ENCODE measurements at places on chromosomes 16 and 17.

GRCh38 chr17:12794919-12795532 is 5.7 kb downstream of the ARHGAP44 start:
- no peak for DNase-seq

DNA sequence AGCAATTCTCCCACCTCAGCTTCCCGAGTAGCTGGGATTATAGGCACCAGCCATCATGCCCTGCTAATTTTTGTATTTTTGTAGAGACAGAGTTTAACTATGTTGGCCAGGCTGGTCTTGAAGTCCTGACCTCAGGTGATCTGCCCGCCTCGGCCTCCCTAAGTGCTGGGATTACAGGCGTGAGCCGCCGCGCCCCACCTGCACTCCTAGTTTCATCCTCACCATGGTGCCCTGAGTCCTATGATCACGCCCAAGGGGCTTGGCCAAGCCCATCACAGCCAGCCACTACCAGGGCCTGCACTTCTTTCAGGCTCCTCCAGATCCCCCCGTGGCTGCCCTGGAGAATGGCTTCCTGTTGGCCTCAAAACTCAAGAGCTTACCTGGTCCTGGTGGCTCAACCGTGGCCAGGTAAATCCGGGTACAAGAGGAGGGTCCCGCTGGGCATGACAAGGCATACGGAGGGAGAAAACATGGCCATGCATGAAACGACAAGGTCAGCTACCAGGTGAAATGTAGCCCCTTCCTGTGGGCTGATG is 20.4 kb upstream of the TFAP4 start:
- DNase-seq: no peak

DNA sequence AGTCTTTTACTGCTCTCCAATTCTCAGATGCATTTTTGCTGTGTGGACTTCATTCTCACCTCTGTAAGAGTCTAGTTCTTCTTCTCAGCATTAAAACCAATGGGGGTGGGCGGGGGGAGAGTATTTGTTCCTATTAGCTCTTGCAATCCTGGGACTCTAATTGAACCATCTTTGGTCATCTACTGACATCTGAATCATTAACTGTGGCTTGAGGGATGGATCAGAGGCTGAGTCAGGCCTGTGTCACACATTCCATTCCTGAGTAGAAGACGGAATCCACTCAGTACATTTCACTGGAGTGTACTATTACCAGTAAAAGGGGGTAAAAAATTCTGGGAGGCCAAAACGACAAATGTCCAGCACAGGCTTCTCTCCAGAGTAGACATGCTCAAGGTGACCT is 12.8 kb upstream of the ZNF23 start:
- no peak for DNase-seq

- no peak for DNase-seq
These were observed 71.6 kb upstream of the PSMD7 start for GRCh38 chr16:74224828-74225612.

DNA sequence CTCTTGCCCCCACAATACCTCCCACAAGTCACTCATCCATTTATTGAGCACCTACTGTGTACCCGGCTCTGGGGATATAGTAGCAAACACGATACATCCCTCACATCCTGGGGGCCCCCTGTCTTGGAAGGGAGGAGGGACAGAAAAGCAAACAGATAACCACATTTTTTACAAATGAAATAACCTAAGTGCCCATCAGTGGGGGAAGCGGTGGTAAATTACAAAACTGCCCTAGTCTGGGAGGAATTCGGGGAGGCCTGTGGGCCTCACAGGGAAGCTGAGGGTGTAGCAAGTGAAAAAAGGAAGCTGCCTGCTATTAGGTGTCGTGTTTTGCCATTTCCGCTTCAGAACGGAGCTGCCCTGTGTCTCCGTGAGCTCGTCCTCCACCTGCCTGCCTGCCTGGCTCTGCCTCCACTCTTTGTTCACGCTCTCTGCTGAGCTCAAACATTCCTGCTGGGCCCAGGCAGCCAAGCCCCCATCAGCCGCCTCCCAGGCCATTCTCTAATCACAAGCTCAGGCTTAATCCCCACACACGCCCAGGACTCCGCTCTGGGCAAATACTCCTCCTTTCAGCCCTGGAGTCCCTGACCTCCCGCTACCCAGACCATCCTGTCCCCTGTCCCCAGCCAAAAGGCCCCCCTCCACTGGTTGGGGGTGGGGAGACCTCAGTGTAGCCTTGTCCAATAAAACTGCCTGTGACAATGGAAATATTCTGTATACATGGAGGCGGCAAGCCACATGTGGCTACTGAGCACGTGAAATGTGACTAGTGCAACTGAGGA is 10.2 kb upstream of the SEC14L5 start:
- DNase-seq: no peak

DNA sequence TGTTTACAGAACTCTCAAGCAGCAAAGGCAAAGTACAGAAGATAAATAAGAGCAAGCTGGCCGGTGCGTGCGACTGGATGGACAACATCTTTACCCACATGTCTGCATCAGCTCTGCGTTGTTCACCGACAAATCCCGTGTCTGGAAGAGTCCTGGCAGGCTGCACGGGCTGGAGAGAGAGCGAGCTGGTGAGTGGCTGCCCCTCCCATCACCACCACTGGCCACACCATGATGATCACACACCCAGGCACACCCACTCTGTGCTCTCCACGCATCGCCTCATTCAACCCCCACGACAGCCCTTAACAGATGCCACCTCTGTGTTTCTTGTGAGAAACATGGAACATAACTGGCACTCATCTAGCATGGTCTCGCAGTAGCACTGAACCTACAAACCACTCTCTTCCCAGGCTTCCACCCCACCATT is 59.2 kb downstream of the ANKRD11 start:
- no peak for DNase-seq

GRCh38 chr17:49223517-49224197 is 6.9 kb downstream of the PHOSPHO1 start:
- DNase-seq: peak; percentile 69

GRCh38 chr17:59428916-59429485 is 97.5 kb downstream of the YPEL2 start:
- no peak for DNase-seq

DNA sequence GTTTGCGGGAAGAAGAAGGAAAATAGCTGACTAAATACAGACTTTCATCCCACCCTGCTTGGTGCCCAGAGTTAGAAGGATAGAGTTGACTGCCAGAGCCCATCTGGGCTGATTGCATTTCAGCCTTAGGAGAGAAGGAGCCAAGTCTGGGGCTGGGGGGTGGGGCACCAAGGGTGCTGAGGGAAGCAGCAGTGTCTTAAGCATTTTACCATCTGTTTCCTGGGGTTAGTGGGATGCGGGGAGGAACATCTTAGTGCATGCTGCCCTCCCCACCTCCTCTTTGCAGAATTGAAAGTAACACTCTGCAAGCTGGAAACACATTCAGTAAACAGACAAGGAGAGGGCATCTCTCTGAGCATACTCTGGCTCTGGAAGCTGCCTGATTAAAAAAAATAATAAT is 1.5 kb upstream of the ARL5C start:
- peak; percentile 20 for DNase-seq

GRCh38 chr17:63675607-63676546 is 24.0 kb downstream of the LIMD2 start:
- DNase-seq: no peak

DNA sequence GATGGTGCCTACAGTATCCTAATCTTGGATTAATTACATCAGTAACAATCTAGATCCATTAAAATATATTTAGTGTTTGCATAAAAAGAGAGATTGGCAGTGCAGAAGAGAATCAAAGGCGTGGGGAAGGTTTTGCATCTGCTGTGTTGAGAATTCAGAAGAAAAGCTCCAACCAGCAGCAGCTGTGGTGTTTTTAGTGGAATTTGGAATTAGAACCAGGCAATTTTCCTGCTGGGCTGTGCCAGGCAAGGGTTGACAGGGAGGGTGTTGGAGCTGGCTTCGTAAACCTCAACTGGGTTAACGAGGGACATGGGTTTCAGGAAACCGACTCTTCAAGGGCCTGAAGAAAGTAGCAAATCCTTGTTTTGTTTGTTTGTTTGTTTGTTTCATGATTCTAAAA is 107.8 kb upstream of the WSCD1 start:
- DNase-seq: no peak

Data from CD4-positive, alpha-beta T cell treated with Interleukin-12 subunit alpha and Interleukin-12 subunit beta, for 1 hour (primary cell).